ENCODE measurements at places on chromosomes 6 and 20. TPM values are rescaled to one million over a fixed set of nuclear protein-coding genes. Genes with fewer than 3 reads are reported as not detected.
A peak's percentile ranks its signal among the peaks of the same experiment; 100 is the strongest.

DNA sequence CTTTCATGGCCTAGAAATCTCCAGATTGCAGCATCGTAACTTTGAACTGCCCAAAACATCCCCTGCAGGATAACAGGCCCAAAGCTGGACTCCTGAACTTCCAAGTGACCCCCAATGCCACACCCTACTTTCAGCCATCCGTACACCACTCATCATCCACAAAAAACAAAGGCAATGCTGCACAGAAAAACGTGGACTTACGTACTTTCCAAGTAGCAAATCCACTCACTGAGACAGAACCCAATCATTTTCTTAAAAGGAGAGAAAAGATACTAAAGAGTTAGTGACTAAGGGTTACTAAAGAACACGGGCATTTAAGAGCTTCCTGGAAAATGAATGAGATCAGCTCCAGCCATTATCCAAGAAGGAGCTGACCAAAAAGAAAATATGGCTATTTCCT lies 211.0 kb downstream of the WDR27 start:
- no peak for DNase-seq

DNA sequence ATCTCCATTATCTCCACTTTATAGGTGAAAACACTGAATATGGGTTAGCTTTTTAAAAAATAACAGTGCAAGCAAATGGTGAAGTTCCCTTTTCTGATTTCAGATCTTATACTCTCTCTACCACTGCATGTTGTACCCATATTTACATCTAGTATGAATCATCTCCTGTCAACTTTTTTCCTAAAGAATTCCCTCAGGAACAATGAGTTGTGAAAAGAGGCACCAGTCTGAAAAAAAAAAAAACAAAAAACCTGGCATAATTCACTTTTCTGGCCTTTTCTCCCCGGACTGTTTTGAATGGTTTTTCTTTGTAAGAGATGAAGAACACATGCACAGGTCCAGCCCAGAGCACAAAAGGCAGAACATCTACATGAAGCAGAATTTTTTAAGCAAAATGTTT lies 596.0 kb downstream of the COL12A1 start:
- no peak for DNase-seq

DNA sequence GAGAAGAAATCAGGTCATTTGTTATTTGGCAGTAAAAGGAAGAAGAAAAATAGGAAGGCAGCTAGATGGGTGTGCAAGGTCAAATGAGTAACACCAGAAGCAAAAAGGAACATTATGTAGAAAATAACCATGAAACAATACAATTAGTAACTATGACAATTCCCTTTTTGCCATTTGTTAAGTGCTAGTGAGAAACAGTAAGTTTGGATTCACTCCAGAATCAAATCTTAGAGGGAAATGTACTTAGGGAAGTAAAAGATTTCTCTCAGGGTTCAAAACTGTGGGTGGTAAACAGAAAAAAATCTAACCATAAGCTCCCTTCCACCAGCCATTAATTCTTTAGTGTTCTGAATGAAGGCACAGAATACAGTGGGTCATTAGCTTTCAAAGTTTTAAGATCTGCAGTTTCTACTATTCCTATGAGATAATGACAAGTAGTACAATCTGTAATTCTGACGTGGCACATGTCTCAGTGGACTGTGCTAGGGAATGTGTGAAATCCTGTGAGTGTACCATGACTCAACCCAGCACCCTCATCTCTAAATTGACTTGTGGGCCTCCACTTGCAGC lies 17.1 kb downstream of the REPS1 start:
- DNase-seq, result no peak

- DNase-seq, result no peak
Observed at GRCh38 chr20:47620808-47621805, 119.4 kb downstream of the NCOA3 start.

DNA sequence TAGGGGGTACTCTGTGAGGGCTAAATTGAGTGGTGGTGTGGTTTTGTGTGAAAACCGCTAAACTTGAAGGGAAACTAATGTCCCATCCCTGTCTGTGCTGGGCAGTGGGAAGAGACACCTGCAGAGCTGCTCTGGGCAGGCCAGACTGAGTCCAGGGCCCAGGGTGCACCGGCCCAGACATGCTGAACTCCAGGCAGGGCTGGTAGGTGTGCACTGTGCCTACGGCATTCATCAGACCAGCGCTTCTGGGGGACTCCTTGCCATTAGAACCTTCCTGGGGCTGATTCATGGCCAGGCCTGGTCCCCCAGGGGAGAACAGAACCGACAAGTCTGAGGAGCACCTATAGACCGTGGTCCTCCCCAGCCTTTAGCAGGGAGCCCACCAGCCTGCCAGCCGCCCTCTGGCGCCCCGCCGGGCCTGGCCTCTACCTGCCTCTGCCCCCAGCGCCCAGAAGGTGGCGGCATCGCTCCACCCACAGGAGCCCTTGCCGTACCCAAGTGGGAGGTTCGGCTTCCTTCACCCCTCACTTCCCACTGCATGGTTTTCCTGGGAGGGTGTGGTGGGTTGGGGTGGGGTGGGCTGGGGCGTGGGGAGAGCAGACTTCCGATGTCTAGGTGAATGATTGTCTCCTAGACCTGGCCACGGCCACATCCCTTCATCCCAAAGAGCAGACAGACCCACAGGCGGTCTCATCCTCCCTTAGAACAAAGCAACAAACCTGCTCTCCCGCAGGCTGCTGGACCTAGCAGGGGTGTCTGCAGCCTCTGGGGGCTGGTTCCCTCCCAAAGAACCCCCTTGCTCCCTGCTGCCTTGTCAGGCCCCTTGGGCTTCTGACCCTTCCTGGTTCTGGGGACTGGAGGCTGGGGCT lies 15.5 kb downstream of the CCDC167 start:
- DNase-seq, result peak; percentile 74

- peak; percentile 81 for DNase-seq
Observed at GRCh38 chr6:71288228-71289038, at the start of gene OGFRL1. OGFRL1 (plus strand) TSS chr6:71288811; CDS start chr6:71288937, 126 bp downstream.

C4B gene
- 3.0 TPM for total RNA-seq

- DNase-seq, result peak; percentile 45
Observed at GRCh38 chr20:45095805-45096238, 5.1 kb downstream of the KCNS1 start.

DNA sequence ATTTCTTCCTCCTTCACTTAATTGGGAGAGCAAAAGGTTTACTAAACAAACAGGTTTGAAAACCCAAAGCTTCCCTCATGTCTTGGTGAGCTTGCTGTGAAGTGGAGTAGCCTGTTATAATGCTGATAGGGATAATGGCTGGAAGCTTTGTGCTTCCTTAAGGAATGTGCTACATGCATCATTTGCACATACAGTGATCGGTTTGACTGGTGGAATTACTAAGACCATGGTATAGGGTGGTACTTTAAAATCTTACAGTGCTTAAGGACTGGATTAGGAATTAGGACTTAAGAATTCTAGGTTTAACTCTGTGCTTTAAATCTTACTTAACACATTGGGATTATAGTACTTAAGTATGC lies 75.7 kb downstream of the ARID1B start:
- no peak for DNase-seq

KCNK5 gene
- total RNA-seq, result 19.6 TPM

GRCh38 chr20:45788351-45788750 lies 3.3 kb downstream of the WFDC3 start:
- DNase-seq, result no peak

TMEM170B gene
- total RNA-seq, result 2.0 TPM

DNA sequence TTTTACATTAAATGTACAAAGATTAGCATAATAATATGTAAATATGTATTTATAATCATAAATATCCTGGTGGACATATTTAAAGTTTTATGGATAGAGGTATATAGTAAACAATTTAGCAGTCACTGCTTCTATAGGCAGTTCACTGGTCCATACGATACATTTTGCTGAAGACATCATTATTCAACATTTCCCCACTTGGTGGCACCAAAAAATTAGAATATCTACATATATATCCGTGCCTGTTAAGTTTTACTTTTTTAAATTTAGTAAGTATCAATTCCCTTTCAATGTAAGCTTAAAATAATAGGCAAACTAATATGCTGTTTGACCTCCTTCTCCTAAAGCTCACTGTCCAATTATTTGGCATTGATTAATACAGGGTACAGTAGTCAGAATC lies 64.2 kb downstream of the LMBRD1 start:
- no peak for DNase-seq

TRIM10 gene
- total RNA-seq, result not detected

DNA sequence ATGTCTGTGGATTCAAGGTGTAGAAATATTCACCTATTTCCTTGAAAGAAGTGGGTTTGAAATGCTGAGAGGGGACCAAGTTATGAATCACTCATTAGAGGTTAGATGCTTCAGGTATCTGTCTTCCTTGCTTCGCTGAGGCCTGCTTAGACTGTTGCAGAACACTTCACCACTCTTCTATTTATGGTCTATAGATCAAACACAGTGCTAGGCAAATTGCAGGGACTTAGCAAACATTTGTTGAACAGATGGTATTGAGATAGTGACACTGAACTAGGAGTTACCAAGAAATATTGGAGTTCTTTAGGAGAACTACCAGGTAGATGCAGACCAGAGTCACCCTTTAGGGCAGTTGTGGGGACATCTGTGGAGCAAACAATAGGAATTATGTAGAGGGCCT lies 123.8 kb downstream of the RFPL4B start:
- DNase-seq, result no peak
